Fibroblast of lung (primary cell): ENCODE measurements at places on chromosomes 5 and 9.
A peak's percentile ranks its signal among the peaks of the same experiment; 100 is the strongest.

DNA sequence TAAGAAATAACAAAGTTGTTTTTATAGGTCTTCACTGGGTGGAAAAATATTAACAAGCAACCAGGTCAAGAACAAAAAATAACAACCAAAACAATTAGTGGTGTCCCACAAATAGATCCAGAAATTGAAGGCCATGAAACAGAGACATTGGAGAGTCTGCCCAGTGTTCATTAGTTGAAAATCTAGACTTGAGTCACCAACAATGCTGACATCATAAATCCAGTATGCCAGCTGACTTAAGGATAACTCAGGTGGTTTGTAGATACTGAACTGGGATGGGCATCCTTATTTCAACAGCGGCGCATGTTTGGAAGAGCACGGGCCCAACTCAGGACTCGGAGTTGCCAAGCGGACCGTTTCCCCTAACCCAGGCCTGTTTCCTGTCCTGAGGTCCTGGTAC is 80.7 kb upstream of the TNFAIP8 start:
- DNase-seq, result peak; percentile 78

DNA sequence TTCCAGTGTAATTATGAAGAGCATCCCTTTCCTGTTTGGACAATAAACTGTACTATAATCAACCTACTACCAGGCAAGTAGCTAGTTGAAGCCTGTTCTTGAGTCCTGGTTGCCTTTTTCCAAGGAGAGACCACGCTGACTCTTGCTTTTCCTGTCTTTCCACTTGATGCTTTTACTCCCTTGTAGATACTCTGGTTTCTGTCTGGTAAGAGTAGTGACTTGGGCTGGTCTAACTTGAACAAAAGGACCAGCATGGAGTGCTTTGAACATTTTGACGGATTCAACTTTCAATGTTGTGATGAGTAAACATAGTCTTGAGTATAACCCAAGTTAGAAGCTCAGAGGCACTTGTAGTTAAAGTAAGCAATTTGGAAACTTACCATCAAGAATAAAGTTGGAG is 464.3 kb downstream of the GADD45G start:
- no peak for DNase-seq

DNA sequence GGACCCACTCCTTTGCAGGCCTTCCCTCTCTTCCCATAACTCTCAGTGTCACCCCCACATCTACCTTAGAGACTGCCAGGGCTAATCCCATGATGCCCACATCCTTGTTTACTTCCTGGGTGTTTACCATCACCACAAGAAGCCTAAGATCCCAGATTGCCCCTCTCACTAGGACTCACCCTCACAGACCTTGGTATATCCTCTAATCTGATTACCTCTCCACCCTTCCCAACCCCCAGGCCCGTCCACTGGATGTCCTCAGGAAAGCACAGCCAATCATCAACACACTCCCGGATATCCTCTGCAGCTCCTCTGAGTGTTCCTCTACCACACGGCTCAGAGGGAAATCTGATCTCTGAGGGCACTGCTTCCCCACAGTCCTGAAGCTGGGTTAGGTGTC is 91.0 kb downstream of the FOXD1 start:
- DNase-seq, result no peak

DNA sequence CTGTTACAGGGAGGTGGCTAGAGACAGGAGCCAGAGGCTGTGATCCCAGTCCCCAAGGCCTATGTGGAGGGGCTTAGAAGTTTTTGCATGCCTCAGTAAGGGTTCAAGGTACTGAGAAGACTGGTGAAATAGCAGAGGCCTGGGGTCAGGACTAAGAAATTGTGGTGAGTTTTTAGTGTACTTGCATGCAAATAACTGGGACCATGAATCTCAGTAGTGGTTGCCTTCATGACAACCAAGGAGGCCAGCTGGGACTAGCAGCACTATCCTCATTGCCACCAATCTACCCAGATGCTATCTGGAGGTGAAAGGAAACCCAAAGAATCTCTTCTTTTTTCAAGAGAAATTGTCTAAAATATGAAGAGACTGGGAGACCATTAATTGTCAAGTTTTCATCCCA is 395.1 kb downstream of the CETN3 start:
- no peak for DNase-seq

GRCh38 chr9:22036866-22037626 is 27.9 kb upstream of the CDKN2B start:
- DNase-seq, result peak; percentile 40

- no peak for DNase-seq
These were observed 50.5 kb downstream of the GADD45G start for GRCh38 chr9:89655056-89655989.

DNA sequence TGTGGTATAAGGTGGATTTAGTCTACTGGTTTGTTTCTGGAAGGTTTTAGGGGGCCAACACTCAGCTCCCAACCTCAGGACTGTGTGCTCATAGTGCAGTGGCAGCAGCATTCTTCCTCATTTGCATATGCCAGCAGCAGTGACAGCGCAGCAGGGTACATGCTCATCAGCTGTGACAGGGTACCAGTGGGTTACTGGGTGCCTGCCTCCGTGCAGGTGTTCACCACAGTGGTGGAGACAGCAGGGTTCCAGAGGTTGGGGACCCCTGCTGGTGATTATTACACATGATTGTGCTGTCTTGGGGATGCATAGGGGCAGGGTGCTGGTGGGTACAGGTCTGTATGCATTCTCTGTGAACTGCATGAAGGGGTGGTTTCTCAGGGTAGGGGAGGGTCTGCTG is 45.5 kb upstream of the IFNE start:
- DNase-seq, result no peak

DNA sequence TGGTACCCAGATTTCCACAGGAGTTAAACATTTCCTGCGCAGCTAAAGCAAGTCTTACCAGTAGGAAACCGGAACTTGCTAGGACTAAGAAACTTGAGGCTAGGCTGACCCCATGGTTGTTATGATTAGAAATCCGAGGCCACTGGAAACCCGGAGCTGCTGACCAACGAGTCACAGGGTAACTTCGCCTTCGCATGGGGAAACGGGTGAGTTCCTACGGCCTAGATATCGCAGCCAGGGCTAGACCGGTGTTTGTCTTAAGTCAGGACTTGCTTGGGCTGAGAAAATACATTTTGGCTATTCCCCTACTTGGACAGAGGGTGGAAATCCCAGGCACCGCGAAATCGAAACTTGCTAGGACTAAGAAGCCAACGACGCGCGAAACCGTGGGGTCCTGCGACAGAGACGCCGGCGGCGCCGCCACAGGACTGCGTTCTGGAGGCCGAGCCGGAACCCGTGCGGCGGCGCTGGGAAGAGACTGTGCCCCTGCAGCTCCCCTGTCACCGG is 1.6 kb upstream of the ANXA2R start:
- peak; percentile 91 for DNase-seq

DNA sequence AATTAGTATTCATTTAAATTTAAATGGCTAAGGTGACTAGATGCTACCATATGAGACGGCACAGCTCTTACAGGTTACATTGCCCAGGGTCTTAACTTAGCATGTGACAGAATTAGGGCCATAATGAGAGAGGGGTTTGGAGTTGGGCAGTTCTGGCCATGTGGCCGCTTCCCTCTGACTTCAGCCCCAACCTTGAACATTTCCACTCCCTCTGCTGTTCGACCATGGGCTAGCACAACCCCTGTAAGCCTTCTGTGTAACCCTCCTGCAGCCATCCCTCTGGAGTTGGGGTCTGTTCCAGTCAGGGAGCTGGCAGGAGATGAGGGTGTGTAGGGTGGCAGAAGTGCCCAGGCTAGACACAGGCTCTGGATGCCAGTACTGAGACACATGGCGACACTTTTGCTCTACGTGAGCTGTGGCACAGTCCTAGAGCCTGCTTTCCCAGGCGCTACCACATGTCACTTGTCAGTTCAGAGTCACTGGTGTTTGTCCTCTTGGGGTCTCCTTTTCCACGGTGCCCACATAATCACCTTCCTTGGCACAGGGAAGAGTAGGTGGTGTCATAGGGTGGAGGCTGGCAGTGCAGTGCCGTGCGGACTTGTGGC is 128.7 kb upstream of the PITX1 start:
- DNase-seq, result no peak

DNA sequence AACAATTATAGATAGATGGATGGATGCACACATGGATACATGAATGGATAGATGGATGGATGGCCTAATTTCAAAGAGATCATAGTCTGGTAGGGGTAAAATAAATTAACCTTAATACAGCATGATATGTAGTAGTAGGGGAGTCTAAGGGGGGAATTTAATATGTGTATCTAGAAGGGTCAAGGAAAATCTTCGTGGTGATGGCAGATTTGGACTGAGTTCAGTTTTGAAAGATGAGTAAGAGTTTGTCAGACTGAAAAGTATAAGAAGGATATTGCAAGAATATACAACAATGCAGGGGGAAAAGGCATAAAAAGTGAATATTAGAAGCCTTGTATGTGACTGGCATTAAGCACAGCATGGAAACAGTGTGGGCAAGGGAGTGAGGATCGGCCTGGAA is 98.7 kb downstream of the ZNF462 start:
- peak; percentile 39 for DNase-seq

DNA sequence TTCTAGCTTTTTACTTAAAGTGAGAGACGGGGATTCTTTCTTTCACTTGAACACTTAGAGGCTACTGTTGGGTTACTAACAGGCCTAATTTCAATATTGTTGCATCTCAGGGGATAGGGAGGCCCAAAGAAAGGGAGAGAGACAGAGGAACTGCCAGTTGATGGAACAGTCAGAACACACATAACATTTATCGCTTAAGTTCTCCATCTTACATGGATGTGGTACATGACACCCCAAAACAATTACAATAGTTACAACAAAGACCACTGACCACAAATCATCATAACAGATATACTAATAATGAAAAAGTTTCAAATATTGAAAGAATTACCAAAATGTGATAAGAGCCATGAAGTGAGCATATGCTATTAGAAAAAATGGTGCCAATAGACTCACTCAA is 4.3 kb upstream of the RIC1 start:
- DNase-seq, result no peak

DNA sequence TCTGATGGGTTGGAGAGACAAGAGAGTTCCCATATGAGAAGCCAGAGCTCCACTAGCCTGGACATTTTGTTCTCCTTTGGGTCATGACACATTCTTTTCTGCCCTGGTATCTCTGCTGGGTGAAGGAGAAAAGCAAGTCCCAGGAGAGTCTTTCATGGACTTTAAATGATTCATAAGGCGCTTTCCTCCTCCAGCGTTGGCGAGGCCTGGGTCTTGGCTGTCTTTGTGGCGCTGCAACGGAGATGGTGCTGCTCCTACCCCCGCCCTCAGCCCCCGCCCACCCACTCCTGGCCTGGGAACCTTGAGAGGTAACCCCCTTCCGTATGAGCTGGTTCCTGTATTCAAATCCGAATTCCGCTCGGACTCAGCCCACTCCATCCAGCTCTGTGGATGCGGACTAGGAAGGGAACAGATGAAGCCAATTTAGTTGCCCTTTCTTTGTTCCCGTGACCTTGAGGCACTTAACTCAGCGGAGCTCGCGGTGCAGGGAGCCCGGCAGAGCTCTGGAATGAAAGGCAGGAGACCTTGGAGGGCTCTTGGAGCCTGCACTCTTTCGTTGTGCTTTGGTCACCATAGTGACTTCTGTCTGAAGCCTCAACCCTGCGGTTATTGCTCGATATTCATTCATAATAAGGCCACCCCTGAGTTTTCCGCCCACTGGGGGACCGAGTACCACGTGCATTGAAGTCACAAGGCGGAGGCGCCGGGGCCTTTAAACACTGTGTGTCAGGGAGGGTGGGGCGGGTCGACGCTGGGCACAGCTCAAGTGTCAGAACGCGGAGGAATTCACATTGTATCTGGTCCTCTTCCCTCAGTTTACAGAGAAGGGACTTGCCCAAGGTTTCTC is 14.0 kb upstream of the PWWP2A start:
- DNase-seq, result peak; percentile 74

DNA sequence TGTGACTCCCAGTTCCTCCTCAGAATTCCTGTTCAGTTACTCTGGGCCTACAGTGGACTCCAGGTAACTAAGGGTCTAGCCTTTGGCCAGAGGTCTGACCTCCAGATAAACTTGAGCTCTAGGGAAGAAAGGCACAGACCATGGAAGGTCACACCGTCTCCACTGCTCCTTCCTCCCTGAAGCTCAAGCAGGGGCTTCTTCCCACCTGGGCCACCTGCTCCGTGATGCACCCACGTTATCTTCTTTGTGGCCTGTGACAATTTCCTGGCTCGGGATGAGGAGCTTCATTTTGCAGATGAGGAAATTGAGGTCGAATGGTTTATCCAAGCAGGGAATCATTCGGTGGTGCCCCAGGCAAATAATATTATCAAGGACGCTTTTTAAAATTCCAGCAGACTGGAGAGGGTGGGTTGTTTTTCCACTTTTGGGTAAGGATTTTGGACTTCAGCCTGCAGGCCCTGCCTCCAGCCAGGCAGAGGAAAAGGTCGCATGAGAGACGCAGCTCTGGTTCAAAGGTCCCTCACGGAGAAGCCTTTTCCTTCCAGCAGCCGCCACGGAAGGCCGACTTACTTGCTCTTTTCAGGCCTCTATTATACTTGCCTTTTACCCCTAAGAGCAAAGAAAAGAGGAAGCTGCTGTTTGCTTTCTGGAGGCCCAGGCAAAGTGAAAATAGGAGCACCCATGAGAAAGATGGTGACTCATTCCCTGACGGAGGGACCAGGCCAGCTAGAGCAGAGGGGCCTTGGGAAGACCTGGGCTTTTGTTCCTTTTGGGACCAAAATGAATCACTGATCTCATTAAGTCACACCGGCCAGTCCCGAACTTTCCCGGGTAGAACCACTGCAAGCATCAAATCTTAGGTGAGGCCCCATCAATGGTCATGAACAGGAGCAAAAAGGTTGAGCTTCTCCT is 22.8 kb upstream of the DUSP1 start:
- peak; percentile 64 for DNase-seq
